ENCODE measurements at places on chromosomes 13 and 19.

DNA sequence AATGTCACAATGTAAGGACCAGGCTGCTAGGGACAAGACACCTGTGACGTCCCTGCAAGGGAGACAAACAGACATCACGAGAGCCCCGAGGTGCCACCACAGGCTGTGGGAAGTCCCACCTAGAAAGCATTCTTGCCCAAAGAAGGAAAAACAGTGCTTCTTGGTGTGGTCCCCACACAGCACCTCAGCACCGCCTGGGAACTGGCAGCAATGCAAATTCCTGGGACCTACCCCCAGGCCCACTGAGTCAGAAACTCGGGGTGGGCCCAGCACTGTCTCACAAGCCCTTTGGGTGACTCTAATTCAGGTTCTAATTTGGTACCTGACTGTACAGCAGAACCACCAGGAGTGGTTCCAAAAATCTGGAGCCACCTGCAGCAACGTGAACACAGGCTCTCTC is 13.8 kb upstream of the CCNP start:
- no peak for DNase-seq

GRCh38 chr13:80070024-80070703 is 270.8 kb downstream of the SPRY2 start:
- no peak for DNase-seq

DNA sequence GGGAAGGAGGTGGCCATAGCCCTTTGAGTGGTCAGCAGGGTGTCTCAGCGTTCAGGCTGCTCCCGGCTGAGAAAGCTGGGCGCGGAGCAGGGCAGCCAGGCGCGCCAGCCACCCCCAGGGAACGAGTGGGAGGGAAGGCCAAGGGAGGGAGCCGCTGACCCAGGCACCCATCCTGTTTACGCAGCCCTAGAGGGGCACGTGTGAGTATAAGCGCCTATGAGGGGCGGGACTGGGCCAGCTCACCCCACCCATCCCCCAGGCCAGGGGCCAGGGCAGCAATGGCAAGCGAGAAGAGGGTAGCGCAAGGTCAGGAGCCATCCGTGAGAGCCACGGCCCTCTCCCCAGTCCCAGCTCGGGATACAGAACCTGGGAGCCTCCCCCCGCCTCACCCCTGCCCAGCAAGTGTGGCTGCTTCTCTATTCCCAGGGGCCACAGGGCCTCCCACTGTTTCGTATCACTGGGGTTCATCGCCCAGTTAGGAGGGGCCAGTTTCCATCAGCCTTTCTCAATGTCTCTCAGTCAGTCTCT is 897 bp upstream of the DMKN start:
- no peak for DNase-seq

GRCh38 chr19:10068205-10068604 is 17.9 kb upstream of the SHFL start:
- no peak for DNase-seq

All from activated naive CD4-positive, alpha-beta T cell treated with Interleukin-2 at 50 U/mL for 16 hours (primary cell).